ENCODE measurements at places on chromosomes 3 and 15.
A peak's percentile ranks its signal among the peaks of the same experiment; 100 is the strongest.

DNA sequence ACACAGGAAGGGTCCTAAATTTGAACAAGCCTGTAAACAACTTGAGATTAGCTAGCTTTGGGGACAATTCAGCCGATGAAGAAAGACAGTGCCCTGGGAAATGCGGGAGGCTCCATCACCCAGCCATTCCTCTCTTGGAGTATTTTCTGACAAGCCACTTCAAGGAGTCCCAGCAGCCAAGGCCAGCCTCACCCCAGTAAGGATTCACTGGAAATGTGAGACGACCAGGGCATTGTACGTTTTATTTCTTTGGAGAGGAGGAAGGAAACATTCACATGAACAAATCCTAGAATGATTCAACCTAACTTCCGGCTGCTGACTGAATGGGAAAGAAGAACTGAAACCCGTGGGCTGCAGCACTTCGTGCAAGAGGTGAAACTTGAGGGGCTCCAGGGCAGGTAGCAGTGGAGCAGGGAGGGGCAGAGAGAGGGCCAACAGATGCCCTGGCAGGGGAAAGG lies 116.4 kb upstream of the ARHGEF3 start:
- DNase-seq = no peak

- no peak for DNase-seq
These were observed 137.3 kb downstream of the SSR3 start for GRCh38 chr3:156417559-156418132.

DNA sequence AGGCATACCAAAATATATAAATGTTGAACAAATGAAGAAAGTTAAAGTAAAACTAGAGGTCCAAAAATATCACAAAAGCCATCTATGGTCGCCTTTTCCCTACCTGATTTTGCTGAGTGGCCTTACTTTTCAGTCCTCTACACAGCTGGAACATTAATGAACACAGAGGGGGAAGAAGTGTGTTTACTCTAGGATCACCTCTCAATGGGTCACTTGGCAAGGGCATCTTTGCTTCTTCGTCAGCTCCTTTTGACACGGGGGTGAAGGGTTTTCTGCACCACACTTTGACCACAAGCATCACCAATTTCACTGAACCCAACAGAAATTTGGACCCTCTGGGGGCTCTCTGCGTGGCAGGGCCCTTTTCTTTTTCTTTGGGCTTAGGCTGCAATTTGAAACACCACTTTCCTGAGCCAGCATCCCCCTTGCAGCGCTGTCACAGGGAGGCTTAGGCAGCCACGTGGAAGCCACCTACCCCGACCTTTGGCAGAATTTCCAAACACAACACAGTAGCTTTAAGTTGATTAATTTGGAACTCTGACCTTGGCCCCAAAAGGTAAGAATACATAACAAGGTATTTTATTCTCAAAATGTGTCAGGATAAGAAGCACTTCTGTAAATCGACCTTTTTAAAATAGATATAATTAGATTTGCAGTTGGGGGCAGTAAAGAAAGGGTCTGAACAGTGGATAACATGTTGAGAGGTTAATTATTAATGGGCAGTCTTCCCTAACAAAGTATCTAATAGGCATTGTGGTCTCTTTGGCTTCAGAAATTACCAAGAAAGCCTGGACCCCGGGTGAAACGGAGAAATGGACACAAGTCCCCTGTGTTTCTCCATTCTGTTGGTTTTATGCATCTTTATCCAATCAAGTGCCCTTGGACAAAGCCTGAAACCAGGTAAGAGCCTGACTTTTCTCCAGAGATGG lies at the start of gene LIPC:
Gene LIPC (plus strand): TSS at position 771 of the 929 bp plus-strand sequence. CDS start 42 bp downstream, at position 813.
- DNase-seq = no peak

DNA sequence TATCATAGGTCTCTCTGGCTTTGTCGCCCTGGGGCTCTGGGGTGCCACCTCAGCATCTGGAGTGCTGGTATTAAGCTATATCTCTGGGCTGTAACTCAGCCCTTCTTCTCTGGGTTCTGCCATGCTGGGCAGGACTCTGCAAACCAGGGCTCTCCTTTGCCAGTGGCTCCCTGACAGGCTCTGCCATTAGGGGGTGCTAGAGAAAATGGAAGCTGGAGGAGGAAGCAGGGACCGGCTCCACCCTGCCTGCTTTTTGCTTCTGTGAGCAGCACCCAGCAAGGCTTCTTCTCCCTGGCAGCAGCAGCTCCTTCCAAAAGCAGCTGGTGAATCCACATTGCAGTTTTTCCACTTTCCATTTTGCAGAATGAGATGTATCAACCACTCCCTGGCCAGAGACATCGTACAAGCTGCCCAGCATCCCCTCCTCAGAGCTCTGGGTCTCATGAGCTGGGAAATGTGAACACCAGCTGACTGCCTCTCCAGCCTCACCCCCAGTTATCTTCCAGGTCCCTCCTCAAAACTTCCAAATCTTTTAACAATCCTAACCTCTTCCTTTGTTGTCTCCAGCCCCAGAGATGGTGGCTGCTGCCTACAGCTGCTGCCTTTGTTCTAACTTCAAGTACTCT lies 165.0 kb downstream of the ABHD5 start:
- peak; percentile 67 for DNase-seq

- DNase-seq = peak; percentile 43
These were observed 6.1 kb upstream of the SCAANT1 start for GRCh38 chr3:63918321-63918720.

DNA sequence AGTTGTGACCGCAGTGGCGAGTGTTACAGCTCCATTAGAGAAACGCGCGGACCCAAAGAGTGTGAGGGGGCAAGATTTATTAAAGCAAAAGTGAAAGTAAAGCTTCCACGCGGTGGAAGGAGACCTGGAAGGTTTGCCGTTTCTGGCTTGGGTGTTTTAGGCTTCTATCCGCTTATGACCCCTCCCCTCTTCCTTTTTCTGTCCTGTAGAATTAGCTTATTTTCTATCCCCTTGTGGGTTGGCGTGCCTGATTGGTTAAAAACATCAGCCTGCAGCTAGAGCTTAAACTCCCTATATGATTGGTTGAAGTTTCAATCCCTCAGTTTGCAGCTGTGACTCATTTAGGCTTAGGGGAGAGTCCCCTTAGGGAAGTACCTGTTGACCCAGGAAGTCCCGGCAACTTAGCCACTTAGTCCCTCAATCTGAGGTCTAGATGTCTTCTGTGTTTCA lies 39.6 kb downstream of the C3orf38 start:
- DNase-seq = no peak

GRCh38 chr3:169846458-169847193 lies 23.1 kb downstream of the LRRC31 start:
- peak; percentile 88 for DNase-seq

DNA sequence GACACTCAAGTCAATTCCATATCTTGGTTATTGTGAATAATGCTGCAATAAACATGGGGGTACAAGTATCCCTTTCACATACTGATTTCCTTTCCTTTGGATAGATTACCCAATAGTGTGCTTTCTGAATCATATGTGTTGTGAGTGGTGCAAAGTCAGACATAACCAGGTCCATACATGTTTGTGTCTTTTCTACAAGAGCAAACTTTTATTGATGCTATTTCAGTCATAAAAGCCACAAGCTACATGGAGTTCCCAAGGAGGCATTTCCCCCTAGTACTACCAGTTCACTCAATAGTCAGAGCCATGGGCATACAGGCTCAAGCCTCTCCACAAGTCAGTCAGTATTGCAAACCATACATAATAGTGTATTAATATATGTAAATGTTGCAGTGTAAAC lies 10.1 kb downstream of the CEP63 start:
- DNase-seq = no peak

GRCh38 chr3:193665370-193665989 lies 72.5 kb downstream of the OPA1 start:
- peak; percentile 43 for DNase-seq

GRCh38 chr3:194871864-194872668 lies 186.4 kb downstream of the FAM43A start:
- DNase-seq = peak; percentile 52
